ENCODE measurements at places on chromosomes 7 and 10.

GRCh38 chr10:96242822-96243221, 28.5 kb downstream of the BLNK start:
- DNase-seq: no peak

- DNase-seq: peak; percentile 23
Observed at GRCh38 chr10:71225291-71226058, 13.1 kb downstream of the UNC5B start.

DNA sequence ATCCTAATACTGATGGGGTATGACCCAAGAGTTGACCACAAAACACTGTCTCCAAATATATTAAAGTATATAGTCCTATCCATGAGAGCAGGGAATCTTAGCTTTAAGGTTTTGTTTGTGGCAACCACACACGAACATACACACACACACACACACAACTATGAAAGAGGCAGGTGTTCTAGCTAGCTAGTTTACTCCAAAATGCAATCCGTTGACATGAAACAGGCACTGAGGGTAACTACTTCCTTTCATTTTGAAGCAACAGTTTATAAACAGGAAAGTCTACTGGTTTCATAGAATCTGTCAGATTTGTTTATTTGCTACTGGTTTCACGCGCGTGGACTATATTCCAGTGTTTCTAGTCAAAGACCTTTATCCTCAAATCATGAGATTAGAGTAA, 14.8 kb downstream of the HTR5A start:
- DNase-seq: no peak

DNA sequence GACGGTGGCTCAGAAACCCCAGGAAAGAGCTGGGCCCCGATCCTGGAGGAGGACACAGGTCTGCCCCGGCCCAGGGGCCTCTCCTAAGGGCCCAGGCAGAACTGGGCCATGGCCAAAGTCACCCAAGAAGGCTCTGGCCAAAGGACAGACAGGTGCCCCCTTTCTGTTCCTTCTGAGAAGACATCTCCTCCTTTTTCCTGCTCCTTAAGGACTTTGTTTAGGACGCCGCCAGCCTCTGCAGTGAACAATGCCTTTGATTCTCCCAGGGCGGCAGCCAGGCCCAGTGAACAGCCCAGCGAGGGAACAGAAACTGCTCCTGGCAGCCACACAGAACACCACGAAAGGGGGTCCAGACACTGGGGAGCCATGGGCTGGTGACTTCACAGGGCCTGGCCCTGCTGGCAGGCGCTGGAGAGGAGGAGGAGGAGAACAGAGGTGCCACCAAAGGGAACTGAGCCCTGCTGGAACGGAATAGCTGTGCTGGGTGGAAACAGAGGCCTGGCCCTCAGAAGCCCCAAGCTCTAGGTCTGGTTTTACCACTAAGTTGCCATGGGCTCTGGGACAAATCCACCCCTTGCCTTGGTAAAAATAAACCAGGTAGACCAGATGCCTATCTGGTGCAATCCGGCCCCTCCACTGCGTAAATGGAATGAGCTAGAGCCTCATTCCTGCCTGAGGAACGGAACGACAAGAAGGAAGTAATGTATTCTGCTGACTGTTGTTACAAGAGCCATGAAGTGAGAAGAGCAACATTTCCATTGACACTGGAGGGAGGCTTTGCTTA, 163.3 kb upstream of the RHEB start:
- no peak for DNase-seq

GRCh38 chr10:19659920-19660655, 156.1 kb upstream of the PLXDC2 start:
- no peak for DNase-seq

GRCh38 chr7:44977959-44978335, 868 bp downstream of the MYO1G start:
- DNase-seq: peak; percentile 23

- no peak for DNase-seq
Observed at GRCh38 chr10:32163762-32164148, 107.5 kb upstream of the KIF5B start.

DNA sequence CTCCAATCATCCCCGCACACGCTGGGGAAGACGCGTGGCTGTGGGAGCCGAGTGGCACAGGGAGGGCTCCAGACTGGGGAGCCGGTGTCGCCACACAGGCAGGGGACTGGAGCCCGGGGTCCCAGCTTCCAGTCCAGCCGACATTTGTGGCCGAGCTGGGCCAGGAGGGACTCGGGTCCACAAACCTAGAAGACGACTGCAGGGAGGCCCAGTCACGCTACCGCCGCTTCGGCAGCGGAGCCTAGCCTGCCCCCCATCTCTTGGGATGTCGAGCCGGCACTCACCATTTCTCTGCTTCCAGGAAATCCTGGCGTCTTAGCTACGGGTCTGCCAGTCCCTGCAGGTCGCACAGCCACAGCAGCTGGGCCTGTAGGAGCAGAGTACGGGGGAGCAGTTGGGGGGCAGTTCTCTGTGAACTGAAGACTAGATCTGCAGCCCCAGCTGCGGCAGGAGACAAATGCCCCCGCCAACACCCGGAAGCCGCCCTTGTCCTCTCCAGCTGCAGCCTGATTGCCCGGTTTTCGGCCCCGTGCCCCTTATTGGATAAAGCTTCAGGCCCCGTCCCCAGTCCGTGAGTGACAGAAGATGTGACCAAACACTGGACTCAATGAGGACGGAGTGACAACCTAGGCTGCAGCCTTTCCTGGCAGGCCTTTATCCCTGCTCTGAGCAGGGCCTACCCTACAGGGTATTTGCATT, 270.7 kb downstream of the ZNF33B start:
- peak; percentile 41 for DNase-seq

All from NCI-H524 (cell line).